ENCODE measurements at places on chromosomes 13 and 19.
A peak's percentile ranks its signal among the peaks of the same experiment; 100 is the strongest.

DNA sequence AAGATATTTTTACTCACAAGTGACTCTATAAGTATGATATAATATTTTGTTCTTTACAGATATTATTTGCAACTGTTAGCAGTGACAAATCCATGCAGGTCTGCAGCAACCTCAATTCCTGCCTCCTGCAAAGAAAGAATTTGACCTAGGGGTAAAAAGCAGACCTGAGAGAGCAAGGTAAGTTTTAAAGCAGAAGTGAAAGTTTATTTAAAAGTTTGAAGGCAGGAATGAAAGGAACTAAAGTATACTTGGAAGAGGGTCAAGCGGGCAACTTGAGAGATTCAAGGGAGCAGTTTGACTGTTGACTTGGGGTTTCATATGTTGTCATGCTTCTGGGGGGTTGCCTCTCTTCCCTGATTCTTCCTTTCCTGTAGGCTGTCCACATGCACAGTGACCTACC, 520.1 kb upstream of the PCDH20 start:
- no peak for DNase-seq

GRCh38 chr19:38388349-38389100, at the start of gene SPRED3:
Gene SPRED3, plus strand, starts transcription at chr19:38388697. Its CDS starts 1,606 bp downstream, at chr19:38390303.
- peak; percentile 45 for DNase-seq

DNA sequence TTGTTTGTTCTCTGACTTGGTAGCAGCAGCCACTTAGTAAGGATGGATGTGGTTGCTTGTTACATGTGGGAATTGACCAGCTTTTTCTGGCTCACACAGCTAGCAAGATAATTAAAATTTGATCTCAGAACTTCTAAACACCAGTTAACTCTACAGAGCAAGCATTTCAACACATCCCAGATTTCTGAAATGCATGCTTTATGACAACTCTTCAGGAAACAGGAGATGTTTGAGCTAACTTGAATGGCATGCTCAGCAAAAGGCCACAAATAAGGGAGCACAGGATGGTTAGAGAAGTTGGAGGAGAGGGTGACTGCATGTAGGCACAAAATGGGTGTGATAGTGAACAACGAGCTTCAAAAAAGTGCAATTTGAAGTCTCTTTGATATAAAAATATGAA, 167.1 kb upstream of the SPRY2 start:
- DNase-seq: no peak

GRCh38 chr13:49789968-49790367, 2.5 kb downstream of the KPNA3 start:
- no peak for DNase-seq

DNA sequence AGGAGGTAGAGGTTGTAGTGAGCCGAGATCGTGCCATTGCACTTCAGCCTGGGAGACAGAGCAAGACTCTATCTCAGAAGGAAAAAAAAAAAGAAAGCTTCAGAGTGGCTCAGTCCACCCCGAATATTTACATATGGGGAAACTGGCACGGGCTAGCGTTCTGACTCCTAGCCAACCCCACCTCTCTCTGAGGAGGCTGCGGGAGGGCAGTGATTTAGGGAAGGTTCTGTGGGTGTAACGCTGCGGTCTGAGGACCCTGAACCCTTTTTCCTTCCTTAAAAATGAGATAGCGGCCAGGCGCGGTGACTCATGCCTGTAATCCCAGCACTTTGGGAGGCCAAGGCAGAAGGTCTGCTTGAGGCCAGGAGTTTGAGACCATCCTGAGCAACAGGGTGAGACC, 5.0 kb downstream of the LRRC25 start:
- no peak for DNase-seq

- no peak for DNase-seq
Measured at GRCh38 chr19:38326591-38326990, 6.9 kb downstream of the KCNK6 start.

GRCh38 chr13:28128926-28129325, 9.4 kb upstream of the PAN3 start:
- no peak for DNase-seq

GRCh38 chr19:16837035-16837362, 7.8 kb downstream of the SIN3B start:
- no peak for DNase-seq

- DNase-seq: no peak
Measured at GRCh38 chr13:95123726-95124125, 177.5 kb downstream of the ABCC4 start.

DNA sequence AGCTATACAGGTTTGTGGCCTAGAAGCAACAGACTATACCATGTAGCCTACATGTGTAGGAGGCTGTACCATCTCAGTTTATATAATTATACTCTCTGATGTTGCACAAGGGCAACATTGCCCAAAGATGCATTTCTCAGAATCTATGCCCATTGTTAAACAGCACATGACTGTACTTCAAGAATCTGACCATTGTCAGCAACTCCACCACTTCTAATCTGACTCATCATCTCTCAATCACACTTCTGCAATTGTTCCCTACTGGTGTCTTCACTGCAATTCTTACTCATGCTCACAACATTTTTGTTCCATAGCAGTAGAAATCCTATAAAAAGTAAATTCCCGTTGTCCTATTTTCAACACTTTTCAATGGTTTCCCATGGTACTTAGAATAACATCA, 63.9 kb upstream of the ATXN8OS start:
- no peak for DNase-seq

GRCh38 chr13:109933476-109933875, 147.1 kb upstream of the IRS2 start:
- DNase-seq: no peak

DNA sequence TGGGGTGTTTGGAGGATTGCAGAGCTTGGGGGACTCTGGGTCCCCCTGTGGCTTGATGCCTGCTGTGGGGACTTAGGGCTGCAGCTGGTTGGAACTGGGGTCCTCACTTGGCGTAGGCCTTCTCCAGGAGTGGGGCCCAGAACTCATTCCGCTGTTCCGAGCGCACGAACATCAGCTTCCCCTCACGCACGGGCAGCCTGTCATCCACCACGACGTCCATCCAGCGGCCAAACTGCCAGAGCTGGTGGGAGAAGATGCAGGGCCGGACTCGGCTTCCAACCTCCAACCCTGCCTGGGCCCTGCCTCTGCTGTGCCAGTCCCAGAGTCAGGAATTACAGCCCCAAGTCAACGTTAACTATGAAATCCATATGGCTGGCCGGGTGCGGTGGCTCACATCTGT, 2.6 kb downstream of the CAPN12 start:
- DNase-seq: no peak

GRCh38 chr13:77000475-77000874, 8.6 kb downstream of the CLN5 start:
- DNase-seq: no peak

GRCh38 chr13:37910790-37911189, 41.2 kb upstream of the TRPC4 start:
- DNase-seq: no peak

DNA sequence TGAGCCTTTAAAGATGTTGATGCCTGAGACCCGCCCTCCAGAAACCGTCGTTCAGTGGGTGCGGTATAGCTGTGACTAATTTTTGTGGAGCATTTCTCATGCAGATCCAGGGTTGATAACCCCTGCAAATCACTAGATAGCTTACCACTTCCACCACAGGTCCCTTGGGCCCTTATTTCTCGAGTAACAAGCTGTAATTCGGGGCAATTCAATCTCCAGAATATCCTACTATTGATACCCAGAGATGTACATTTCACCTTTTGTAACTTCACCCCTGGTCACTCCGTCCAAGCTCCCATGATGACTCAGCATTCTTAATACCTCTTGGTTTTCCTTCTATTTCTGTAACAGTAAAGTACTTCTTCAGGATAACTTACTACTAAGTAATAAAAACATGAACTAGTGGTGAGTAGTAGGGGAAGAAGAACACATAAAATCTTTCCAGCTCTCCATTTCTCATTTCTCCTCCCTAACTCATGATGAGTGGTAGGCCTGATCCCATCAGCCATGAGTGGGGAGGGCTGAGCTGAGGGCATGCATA, 71.9 kb upstream of the UBL3 start:
- no peak for DNase-seq

DNA sequence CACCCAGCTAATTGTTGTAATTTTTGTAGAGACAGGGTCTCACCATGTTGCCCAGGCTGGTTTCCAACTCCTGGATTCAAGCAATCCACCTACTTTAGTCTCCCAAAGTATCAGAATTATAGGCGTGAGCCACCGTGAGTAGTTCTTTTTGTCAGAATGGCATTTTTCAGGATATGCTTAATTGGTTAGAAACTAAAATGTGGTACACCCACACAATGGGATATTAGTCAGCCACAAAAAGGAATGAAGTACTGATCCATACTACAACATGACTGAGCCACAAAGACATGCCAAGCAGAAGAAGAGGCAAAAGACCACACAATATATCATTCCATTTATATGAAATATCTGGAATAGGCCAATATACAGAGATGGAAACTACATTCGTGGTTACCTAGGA, 41.7 kb upstream of the MAP3K10 start:
- no peak for DNase-seq

- DNase-seq: no peak
Measured at GRCh38 chr19:50252111-50252886, 48.9 kb downstream of the MYH14 start.

DNA sequence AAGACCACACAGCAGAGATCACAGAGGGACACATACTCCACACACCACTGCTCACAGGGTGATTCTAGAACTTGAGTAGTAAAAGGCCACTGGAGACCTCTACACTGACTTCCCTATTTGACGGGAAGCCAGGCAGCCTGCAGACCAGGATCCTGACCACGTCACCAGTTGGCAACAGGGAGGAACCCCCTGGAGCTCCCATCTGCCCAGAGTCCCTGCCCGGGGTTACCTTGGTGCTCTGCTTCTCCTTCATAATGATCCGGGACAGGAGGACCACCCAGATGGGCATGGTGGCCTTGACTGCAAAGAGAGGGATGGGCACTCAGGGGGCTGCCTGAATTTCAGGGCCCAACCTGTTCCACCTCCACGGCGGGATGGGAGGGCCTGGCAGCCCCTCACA, 932 bp downstream of the SLC35E1 start:
- no peak for DNase-seq

GRCh38 chr19:16398530-16399249, 73.1 kb downstream of the EPS15L1 start:
- DNase-seq: no peak

DNA sequence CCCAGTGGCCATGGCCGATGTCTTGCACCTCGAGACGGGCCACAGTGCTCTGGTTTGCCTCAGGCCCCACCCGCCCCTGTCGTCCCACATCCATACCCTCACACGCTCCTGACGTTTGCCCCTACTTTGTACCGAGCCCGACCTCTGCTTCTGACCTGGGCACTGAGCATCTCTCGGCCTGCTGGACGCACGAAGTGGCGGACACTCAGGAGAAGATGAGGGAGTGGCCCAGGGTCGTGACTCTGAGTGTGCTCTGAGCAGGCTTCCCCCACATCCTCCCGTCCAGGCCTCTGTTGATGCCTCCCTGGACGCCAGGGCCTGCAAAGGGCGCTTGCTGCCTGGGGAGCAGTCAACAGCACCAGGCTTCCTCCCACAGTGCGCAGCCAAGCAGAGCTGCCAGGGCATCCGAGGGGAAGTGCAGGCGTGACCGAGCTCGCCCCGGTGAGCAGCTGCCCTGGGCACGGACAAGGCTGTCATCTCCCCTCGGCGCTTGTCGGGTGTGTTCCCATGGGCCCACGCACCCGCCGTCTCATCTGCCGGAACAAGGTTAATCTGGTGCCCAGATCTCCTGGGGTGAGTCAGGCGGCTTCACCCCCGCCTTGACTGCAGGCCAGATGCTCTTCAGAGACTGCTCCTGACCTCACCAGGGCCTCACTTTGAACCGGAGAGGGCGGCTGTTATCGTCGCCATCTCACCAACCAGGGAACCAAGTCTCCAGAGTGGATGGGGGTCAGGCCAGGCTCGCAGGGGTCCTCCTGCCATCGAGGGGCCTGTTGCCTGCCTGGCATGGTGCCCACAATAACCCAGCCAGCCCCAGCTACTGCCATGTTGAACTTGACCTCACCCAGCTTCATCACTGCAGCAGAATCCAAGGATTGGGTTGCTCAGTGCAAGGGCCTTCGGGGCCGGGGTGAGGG, 27.2 kb downstream of the COMP start:
- DNase-seq: no peak

- DNase-seq: no peak
Measured at GRCh38 chr19:9009431-9009830, 778 bp downstream of the MUC16 start.

- DNase-seq: no peak
Measured at GRCh38 chr19:6253954-6254733, 25.6 kb downstream of the MLLT1 start.

DNA sequence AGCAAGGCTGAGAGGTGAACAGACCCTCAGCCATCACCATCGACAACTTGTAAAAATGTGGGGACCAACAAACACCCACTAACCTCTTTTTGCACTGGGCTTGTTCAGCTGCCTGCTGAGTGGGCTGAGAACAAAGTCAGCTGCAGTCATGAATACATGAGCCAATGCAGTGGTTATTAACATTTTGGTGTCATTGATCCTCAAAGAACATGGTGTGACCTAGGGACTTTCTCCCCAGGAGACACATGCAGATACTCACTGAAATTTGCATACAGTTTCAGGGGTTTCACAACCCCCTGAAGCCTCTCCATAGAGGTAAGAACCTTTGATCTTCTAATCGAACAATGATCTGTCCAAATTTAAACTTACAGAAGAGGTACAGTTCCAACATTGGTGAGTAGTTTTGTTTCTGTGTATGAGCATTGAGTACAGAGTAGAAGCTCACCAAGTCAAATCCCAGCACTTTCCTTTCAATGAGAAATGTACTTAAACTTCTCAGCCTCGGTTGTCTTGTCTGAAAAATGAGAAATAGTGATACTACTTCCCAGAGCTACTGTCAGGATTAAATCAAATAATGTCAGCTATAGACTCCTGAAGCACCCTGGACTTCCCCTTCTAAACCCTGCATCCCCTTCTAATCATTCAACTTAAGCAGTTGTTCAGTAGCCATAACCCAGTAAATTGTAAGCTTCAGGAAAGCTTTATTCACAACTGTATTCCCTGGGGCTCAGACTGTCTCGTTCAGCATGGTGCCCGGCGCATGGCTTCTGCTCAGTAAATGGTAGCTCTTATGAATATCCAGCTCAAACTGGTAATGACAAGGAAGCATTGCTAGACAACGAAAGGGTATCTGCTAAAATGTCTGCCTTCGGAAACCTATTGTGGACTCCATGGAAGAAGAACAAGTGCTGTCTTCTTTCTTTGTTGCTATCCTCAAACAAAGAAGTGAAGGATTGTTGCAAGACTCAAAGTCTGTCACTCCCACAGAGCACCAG, 148.7 kb downstream of the FOXO1 start:
- DNase-seq: no peak

- no peak for DNase-seq
Measured at GRCh38 chr19:32498648-32499200, 82.3 kb upstream of the PDCD5 start.

DNA sequence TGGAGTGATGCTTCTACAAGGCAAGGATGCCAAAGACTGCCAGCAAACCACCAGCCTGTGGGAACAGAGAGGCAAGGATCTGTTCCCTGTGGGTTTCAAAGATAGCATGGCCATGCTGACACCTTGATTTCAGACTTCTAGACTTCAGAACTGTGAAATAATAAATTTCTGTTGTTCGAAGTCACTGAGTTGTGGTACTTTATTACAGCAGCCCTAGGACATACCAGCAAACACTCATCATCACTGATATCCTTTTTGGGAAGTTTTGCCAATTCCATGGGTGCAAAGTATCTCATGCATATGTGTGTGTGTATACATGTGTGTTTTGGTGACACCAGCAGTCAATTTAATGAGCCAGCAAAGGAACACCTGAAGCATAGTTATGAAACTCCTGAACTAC, 21.0 kb downstream of the LMO7 start:
- DNase-seq: no peak

GRCh38 chr19:29538146-29538545, 12.4 kb downstream of the VSTM2B start:
- no peak for DNase-seq

- DNase-seq: no peak
Measured at GRCh38 chr13:112586334-112586960, 1.5 kb downstream of the TUBGCP3 start.
